ENCODE measurements at places on chromosomes 1 and 21.

GRCh38 chr21:41620982-41621381 is 113.0 kb upstream of the TMPRSS2 start:
- no peak for DNase-seq

DNA sequence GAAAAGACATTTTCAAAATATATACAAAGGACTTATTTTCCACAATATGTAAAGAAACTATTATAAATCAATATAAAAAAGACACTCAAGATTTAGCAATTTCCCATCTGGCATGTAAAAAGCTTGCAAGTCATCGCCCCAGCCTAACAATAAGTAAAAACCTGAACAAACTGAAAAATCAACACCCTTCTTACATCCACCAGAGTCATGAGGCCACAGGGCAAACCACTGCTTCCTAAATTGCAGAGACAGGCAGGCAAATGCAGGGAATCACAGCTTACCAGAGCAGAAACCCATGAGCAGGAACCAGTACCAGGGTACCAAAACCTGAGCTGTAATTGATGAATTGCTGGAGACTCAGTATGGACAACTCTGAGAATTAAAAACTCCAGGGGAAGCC is 16.7 kb upstream of the WNT2B start:
- DNase-seq: peak; percentile 28

DNA sequence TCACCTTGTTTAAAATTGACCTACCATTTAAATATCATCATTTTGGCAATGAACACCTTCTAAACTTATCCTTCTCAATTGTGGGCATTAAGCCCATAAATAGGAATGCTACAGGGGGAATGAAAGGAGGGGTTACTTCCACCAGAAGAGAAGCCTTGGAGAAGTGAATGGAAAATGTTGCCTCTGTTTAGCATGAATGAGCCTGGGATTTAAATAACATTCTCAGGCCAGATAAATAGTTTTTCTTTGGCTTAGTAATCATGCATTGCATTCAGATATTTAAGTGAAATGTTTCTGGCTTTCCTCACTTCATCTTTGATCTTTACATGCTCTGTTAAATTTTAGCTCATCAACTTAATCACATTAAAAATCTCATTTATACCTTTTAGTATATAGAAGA is 284.3 kb upstream of the FMN2 start:
- no peak for DNase-seq

DNA sequence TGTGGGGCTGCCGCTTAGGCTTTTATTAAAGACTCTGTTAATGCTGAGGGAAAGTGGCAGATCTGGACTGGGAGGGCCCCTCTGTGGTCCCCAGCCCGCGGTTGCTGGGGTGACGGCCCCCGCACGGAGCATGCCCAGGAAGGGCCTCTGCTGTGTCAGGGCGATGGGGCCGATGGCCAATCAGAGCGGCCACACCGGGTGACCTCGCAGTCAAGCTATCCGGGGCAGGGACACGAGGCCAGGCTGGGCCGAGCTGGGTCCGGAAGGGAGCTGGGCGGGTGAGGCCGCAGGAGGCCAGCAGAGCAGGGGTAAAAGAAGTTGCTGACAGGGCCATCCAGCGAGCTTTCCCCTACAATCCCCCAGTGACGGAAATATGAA is 145.1 kb downstream of the CASZ1 start:
- no peak for DNase-seq

GRCh38 chr1:233707880-233708815 is 94.2 kb downstream of the KCNK1 start:
- DNase-seq: no peak

GRCh38 chr21:16154951-16155635 is 425.3 kb downstream of the USP25 start:
- DNase-seq: no peak

DNA sequence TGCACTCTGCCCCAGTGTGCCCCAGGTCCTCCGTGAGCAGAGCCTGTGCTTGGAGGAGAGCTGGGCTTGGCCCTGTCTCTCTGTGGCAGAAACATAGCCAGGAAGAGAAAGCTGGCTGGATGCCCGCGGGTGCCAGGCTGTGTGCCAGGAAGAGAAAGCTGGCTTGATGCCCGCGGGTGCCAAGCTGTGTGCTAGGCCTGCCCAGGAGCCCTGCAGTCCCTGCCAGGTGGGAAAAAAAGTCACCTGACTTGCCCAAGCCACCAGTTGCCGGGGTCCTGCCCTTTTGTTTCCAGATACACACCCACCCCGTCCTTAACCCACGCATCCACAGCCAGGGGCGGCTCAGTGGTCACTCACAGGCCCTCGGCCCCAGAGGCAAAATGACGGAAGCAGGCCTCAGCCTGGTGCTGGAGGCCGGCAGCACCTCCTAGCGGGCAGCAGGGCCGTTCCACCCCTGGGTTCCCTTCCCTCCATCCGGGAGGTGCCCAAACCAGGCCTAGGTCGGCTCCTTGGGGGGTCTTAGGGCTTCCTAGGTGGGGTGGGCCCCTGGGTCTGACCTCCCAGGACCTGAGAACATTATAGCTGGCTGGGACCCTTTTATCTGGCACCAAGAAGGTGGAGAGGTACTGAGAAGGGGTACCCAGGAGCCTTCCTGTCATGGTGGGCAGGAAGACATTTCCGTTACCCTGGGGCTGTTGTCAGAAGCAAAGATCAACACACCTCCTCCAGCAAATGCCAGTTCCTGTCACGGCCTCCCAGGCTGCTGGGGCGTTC is 9.1 kb downstream of the ITGB2 start:
- DNase-seq: peak; percentile 84

DNA sequence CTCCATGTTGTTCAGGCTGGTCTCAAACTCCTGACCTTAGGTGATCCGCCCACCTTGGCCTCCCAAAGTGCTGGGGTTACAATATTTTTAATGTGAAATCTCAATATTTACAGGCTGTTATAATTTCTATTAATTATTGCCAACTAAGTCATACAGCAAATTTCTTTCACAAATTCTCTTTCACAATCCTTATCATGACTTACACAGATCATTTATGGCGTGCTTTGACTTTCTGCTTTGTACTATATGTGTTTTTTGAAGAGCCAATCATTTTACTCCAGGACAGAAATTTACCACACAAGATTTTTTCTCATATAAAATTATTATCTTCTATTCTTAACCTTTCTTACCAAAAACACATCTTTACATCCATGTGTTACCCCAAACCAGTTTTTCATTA is 1729.9 kb downstream of the NCAM2 start:
- DNase-seq: peak; percentile 22

GRCh38 chr1:85607126-85607920 is 26.8 kb downstream of the CCN1 start:
- DNase-seq: no peak

DNA sequence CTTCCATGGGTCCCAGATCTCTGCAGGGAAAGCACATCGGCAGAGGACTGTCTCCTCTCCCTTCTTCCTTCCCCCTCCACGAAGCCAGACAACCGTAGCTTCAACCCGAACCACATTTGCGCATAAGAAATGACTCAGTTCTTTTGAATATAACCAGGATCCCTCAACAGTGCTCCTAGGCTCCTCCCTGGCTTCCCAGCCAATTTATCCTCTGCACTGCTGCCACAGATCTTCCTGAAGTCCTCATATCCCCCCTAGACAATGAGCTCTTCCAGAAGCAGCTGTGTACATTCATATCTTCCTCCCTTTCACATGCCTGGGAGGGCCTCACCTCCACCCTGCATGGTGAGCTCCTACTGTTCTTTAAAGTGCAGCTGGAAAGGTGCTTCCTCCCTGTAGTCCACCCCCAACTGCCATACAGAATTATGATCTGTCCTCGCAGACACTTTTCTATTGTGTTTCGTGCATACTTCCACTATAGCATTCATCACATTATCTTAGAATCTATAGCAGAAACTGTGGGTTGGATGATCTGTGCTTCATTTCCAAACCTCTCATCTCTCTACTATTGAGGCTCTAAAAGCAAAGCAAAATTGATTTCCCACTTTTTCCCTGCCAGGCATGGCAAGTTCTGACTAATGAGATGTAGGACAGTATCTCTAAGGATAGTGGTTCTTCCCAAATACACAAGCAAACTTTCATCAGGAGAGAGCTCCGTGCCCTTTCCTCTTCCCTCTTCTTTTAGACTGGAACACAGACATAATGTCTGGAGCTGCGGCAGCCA is 179.3 kb upstream of the HMGB4 start:
- DNase-seq: no peak

- DNase-seq: no peak
These were observed 31.4 kb upstream of the CD84 start for GRCh38 chr1:160610569-160611242.

- no peak for DNase-seq
These were observed 18.4 kb downstream of the ADAMTS1 start for GRCh38 chr21:26826801-26827200.

- peak; percentile 46 for DNase-seq
These were observed 18.3 kb downstream of the S100A11 start for GRCh38 chr1:152018537-152018936.

DNA sequence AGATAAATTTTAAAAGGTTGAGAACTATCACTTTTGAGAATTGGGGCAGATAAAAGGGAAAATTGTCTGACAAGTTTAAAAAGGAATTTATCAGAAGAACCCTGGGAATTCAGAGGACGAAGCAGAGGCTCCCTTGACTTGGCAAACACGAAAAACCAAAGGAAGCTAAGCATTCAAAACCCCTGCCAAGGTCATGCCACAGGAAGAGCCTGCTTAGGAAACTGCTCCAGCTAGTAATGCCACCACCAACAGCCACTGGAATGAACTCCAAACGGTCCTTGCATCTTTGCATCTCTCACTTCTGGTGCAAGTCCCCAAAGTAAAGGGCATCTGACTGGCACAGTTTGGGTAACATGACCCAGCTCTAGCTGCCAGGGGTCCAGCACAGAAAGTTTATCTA is 7.2 kb downstream of the GPBP1L1 start:
- no peak for DNase-seq

- DNase-seq: no peak
These were observed 4.4 kb downstream of the CHIT1 start for GRCh38 chr1:203225071-203225470.

GRCh38 chr1:87030740-87031690 is 116.6 kb downstream of the HS2ST1 start:
- DNase-seq: no peak

DNA sequence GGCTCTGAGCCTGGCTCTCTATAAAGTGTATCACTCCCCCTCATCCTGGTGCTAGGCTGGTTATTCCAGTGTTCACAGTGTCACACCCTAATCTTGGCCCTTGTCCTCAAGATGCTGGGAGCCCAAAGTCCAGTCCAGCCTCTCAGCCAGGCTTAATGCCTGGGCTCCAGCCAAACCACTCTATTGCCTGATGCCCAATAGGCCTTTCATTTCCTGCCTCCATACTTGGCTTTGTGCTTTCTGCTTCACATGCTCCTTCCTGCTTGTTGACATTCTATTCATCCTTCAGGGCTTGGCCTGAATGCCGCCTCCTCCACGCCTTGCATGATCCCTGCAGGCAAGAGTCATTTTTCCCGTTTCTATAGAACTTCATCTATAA is 1.7 kb downstream of the KLHDC8A start:
- no peak for DNase-seq

- no peak for DNase-seq
These were observed 299.1 kb upstream of the NRIP1 start for GRCh38 chr21:15363921-15364320.

- DNase-seq: peak; percentile 85
These were observed 820 bp upstream of the TTF2 start for GRCh38 chr1:117059334-117059677.

GRCh38 chr1:196071447-196071846 is 536.8 kb downstream of the KCNT2 start:
- DNase-seq: no peak

- no peak for DNase-seq
These were observed 1.0 kb upstream of the AK4 start for GRCh38 chr1:65146908-65147423.

DNA sequence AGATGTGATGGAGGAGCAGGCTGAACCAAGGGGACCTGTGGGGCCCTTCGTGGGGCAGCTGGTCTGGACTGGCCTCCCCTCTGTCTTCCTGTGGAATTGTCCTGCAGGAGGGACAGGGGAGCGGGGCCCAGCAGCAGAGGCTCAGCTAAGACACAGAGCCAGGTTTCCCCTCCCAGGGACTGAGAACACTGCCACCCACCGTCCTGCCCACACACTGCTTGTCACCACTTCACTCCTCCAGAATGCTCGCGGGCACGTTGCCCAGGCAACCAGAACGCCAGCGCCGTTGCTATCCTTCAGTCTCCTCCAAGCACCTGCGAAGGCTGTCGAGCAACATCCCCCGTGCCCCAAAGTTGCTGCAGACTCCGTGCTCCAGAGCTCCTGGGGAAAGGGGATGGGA is 46.4 kb downstream of the AJAP1 start:
- no peak for DNase-seq

- DNase-seq: no peak
These were observed 6.1 kb upstream of the SFN start for GRCh38 chr1:26856604-26857469.

GRCh38 chr1:47976728-47977127 is 20.5 kb downstream of the TRABD2B start:
- no peak for DNase-seq

DNA sequence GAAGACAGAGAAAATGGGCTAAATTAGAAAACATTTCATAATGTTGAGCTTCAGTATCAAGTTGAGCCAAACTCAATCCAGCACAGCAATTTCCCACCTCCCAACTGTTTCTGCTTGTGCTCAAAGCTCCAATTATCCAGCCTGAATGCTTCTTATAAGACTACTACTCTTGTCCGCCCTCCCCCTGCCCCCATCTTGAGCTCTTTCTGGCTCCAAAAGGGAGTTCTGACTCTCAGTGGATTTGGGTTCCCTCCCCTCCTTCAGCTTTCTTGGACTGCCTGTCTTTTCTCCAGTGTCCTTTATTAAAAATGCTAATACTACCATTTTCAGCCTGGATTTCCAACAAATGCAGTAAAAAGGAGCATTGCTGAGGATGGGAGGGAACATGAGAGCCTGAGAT is 174.8 kb downstream of the ASTN1 start:
- DNase-seq: no peak

DNA sequence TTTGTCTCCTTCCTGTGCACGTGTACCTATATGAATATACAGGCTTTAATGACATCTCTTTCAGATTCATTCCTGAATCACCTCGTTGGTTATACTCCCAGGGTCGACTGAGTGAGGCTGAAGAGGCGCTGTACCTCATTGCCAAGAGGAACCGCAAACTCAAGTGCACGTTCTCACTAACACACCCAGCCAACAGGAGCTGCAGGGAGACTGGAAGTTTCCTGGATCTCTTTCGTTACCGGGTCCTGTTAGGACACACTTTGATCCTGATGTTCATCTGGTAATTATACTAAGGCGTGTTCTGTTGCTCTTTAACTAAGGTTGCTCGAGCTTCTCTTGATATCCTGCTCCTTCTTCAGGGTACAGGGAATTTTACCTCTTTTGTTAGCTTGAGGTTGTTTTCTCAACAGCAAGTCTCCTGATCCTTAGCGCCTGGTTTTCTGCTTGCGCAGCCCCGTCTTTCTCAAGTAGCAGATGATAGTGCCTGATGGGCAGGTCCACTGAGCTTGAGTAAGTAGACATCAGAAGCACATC is 55.1 kb downstream of the SLC22A15 start:
- DNase-seq: no peak

DNA sequence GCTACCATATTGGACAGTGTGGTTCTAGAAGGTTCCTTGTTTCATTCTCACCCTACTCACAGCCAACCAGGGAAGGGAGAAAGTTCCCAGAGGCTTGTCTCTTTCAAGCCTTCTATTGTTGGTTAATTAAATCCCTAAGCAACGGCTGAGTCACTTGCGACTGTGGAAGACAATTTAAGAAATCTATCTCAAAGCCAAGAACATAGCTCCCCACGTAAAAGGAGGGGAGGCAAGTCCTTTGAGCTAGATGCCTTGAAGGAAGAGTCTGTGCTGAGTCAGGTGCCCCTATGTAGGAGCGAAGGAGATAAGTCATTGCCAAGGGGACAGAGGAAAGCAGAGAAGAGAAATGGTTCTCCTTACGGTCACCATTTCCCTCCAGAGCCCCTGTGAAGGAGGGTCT is 79.4 kb upstream of the PPP2R5A start:
- DNase-seq: no peak

- DNase-seq: no peak
These were observed 53.6 kb upstream of the DIRAS3 start for GRCh38 chr1:68103884-68104554.
